K562 (cell line): ENCODE measurements at places on chromosomes 6 and 20. TPM values are rescaled to one million over a fixed set of nuclear protein-coding genes. Genes with fewer than 3 reads are reported as not detected.

The KCNQ5 gene
- total RNA-seq = 5.0 and 5.7 TPM in 2 replicates

The SAMD5 gene
- 0.55 and 0.58 TPM in 2 replicates for total RNA-seq

The MPC1 gene
- 103 and 110 TPM in 2 replicates for total RNA-seq

The MATN4 gene
- total RNA-seq = 0.13 TPM in 1 of 2 replicates, not detected in the other

The CCM2L gene
- total RNA-seq = not detected in 2 replicates

The PHACTR2 gene
- total RNA-seq = 36.2 and 44.2 TPM in 2 replicates

The OVOL2 gene
- not detected in 2 replicates for total RNA-seq

The RHAG gene
- total RNA-seq = 327 and 345 TPM in 2 replicates

The SMIM13 gene
- total RNA-seq = 23.0 and 24.8 TPM in 2 replicates

The STMN3 gene
- 50.2 and 52.4 TPM in 2 replicates for total RNA-seq

The RRAGD gene
- 0.04 TPM in 1 of 2 replicates, not detected in the other for total RNA-seq

The BPI gene
- total RNA-seq = not detected in 2 replicates

The ELOVL2 gene
- total RNA-seq = 0.29 and 0.31 TPM in 2 replicates

The PDE10A gene
- 0.04 and 0.13 TPM in 2 replicates for total RNA-seq

The ADGRF4 gene
- not detected in 2 replicates for total RNA-seq

The OR2W1 gene
- not detected in 2 replicates for total RNA-seq

The LY6G5C gene
- 0.60 and 0.74 TPM in 2 replicates for total RNA-seq

The MRAP2 gene
- 7.4 and 8.7 TPM in 2 replicates for total RNA-seq

The C6orf141 gene
- not detected in 2 replicates for total RNA-seq

The CST11 gene
- total RNA-seq = not detected in 2 replicates
